ENCODE measurements at places on chromosomes 3 and 15. TPM values are rescaled to one million over a fixed set of nuclear protein-coding genes. Genes with fewer than 3 reads are reported as not detected.

- H3K36me3 ChIP-seq, result no peaks in the 10 kb centered on the region
- no peak overlapping the region for H3K4me3 ChIP-seq
- no peaks in the 10 kb centered on the region for H3K4me1 ChIP-seq
- H3K27me3 ChIP-seq, result peaks cover 6% of the 10 kb centered on the region
- no peak overlapping the region for H3K27ac ChIP-seq
Measured at GRCh38 chr3:112623717-112624116, 17.2 kb downstream of the CCDC80 start.

DNA sequence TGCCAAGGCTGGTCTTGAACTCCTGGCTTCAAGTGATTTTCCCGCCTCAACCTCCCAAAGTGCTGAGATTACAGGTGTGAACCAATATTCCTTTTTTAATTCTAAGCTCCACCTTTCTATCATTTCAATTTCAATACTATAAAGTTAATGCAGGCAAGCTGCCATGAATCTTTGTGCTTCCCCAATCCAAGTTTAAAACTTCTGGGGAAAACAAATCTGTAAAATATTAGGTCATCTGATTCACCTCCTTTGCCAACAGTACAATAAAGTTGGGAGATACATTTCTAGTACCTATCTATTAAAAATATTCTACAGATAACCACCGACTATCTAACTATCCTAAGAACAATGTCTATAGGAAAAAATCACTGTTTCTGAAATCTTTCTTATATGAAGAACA lies 102.1 kb downstream of the ATP8B4 start:
- H3K27ac ChIP-seq, result no peak overlapping the region
- DNase-seq, result no peak
- no peak overlapping the region for H3K4me3 ChIP-seq

- H3K27ac ChIP-seq, result no peak overlapping the region
- DNase-seq, result no peak
- H3K4me3 ChIP-seq, result no peak overlapping the region
- H3K4me1 ChIP-seq, result no peaks in the 10 kb centered on the region
- no peaks in the 10 kb centered on the region for H3K36me3 ChIP-seq
Measured at GRCh38 chr15:93954985-93955571, 276.3 kb upstream of the MCTP2 start.

GRCh38 chr3:148243609-148244008 lies 454.1 kb upstream of the AGTR1 start:
- H3K4me1 ChIP-seq, result no peaks in the 10 kb centered on the region
- no peak overlapping the region for H3K27ac ChIP-seq
- H3K36me3 ChIP-seq, result no peaks in the 10 kb centered on the region
- no peak for DNase-seq
- no peaks in the 10 kb centered on the region for H3K27me3 ChIP-seq
- H3K4me3 ChIP-seq, result no peak overlapping the region

DNA sequence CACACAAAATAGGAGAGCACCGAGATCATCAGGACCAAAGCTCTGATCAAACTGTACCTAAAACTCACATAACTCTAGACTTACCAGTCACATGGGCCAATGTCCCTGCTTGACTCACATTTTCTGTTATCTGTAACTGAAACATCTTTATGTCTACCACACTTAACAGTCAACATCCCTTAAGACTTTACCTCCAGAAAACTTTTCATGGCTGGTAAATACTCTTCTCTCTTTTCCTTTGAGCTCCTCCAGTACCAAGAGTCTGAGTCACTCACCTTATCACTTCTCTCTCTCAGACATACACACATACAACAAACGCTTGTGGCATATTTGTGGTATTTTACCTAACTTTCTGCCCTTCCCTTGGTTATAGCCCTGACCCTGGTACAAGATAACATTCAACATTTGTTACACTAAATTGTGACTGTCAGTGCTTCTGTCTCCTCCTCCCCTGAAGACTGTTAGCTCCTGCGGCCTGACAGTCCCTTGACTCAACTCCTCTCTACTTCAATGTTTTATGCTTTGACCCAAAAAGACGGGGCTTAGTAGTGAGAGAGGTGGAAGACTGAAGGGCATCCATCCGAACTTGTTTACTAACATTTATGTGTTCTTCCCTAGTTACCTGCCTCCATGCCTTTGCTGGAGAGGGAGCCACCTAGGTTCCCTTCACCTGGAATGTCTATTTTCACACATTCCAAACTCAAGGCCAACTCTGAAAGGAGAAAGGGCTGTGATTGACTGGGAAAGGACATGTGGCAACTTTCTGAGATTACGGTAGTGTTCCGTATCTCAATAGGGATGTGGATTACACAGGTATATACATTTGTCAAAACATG lies 3.7 kb upstream of the EFHB start:
- H3K27me3 ChIP-seq, result peaks cover 10% of the 10 kb centered on the region
- DNase-seq, result peak; percentile 38
- H3K4me1 ChIP-seq, result peaks cover 25% of the 10 kb centered on the region
- no peak overlapping the region for H3K4me3 ChIP-seq

The SRP14 gene
- 124 TPM for total RNA-seq

GRCh38 chr3:104717828-104718196 lies 648.9 kb upstream of the ALCAM start:
- H3K4me3 ChIP-seq, result no peak overlapping the region
- H3K27ac ChIP-seq, result no peak overlapping the region
- no peaks in the 10 kb centered on the region for H3K4me1 ChIP-seq
- H3K36me3 ChIP-seq, result no peaks in the 10 kb centered on the region
